ENCODE measurements at places on chromosomes 12 and 14. TPM values are rescaled to one million over a fixed set of nuclear protein-coding genes. Genes with fewer than 3 reads are reported as not detected.

GRCh38 chr12:110001596-110001995 lies 2.4 kb downstream of the ANKRD13A start:
- DNase-seq: no peak
- H3K36me3 ChIP-seq: peaks cover 13% of the 10 kb centered on the region
- peaks cover 54% of the 10 kb centered on the region for H3K4me1 ChIP-seq
- peak overlapping the region; percentile 50 for H3K27ac ChIP-seq

The ERP27 gene
- 9.0 TPM for total RNA-seq

GRCh38 chr12:2353281-2353680 lies 300.5 kb downstream of the CACNA1C start:
- no peaks in the 10 kb centered on the region for H3K36me3 ChIP-seq
- no peak for DNase-seq
- no peaks in the 10 kb centered on the region for H3K27me3 ChIP-seq
- no peak overlapping the region for H3K4me3 ChIP-seq

DNA sequence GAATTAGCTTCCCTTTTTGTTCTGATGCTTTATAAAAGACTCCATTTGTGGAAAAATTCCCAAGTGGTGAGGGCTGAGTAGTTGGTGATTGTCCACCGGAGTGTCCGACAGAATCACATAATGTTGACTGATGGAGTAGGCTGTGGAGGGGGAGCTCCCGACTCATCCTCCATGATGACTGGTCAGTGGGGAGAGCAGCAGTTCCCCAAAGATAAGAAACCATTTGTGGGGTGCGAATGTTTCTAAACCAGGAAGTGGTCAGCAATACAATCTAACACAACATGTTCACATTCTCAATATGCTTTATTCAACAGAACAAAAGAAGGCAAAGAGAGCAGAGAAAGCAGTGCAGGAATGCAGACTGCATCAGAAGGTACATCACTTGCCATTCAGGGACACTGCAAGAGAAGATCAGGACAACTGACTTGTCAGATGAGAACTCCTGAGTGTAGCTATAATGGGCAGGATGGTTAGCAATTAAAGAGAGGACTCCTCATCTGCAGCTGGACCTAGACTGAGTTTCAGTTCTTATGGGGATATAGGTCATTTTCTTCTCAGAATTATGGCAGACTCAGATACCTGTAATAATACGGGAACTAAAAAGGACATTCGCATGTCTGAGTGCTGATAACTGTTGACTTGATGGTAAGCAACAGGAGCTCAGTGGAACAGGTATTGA lies 5.4 kb downstream of the KRT6B start:
- no peaks in the 10 kb centered on the region for H3K4me1 ChIP-seq
- H3K27me3 ChIP-seq: no peaks in the 10 kb centered on the region
- H3K27ac ChIP-seq: no peak overlapping the region
- no peak for DNase-seq
- H3K4me3 ChIP-seq: no peak overlapping the region

- H3K27me3 ChIP-seq: no peaks in the 10 kb centered on the region
- no peaks in the 10 kb centered on the region for H3K36me3 ChIP-seq
- H3K4me1 ChIP-seq: peaks cover 16% of the 10 kb centered on the region
- peak overlapping the region; percentile 85 for H3K4me3 ChIP-seq
- DNase-seq: no peak
These were observed 218 bp downstream of the LYSET start for GRCh38 chr14:93185349-93185720.

DNA sequence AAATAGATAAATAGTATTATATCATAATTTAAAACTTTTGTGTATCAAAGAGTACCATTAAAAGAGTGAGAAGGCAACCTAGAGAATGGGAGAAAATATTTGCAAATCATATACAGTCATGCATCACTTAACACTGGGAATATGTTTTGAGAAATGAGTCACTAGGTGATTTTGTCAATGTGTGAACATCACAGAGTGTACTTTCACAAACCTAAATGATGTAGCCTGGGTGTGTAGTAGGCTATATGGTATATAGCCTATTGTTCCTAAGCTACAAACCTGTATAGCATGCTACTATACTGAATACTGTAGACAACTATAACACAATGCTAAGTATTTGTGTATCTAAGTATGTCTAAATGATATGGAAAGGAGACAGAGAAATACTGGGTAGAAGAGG lies 48.0 kb upstream of the ARID2 start:
- DNase-seq: no peak
- H3K27ac ChIP-seq: no peak overlapping the region
- H3K27me3 ChIP-seq: no peaks in the 10 kb centered on the region
- H3K36me3 ChIP-seq: no peaks in the 10 kb centered on the region
- H3K4me1 ChIP-seq: no peaks in the 10 kb centered on the region
- no peak overlapping the region for H3K4me3 ChIP-seq

GRCh38 chr12:49956663-49957569 lies 4.8 kb upstream of the AQP5 start:
- no peak for DNase-seq
- no peak overlapping the region for H3K4me3 ChIP-seq
- H3K4me1 ChIP-seq: peaks cover 11% of the 10 kb centered on the region
- H3K27me3 ChIP-seq: peaks cover 35% of the 10 kb centered on the region
- no peak overlapping the region for H3K27ac ChIP-seq

The SYNE3 gene
- 76.1 TPM for total RNA-seq

DNA sequence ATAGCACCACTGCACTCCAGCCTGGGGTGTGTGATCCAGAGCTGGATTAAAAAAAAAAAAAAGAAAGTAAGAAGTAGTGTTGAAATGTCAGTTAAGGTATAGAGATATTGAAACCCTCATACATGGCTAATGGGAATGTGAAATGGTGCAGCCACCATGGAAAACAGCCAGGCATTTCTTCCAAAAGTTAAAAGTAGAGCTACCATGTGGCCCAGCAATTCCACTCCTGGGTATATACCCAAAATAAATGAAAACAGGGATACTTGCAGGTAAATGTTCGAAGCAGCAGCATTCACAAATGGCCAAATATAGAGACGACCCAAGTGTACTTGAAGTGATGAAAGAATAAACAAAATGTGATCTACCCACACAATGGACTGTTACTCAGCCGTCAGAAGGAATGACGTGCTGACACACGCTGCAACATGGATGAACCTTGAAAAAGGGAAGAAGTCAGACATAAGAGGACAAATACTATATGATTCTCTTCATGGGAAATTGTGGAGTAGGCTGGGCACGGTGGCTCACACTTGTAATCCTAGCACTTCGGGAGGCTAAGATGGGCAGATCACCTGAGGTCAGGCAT lies 15.2 kb downstream of the IL31 start:
- H3K4me3 ChIP-seq: no peak overlapping the region
- DNase-seq: no peak
- H3K27ac ChIP-seq: no peak overlapping the region
- no peaks in the 10 kb centered on the region for H3K27me3 ChIP-seq
- no peaks in the 10 kb centered on the region for H3K4me1 ChIP-seq
- H3K36me3 ChIP-seq: no peaks in the 10 kb centered on the region

GRCh38 chr14:68305738-68306137 lies 486.2 kb downstream of the RAD51B start:
- DNase-seq: peak; percentile 5
- H3K4me3 ChIP-seq: no peak overlapping the region
- H3K4me1 ChIP-seq: peaks cover 51% of the 10 kb centered on the region
- H3K27ac ChIP-seq: peak overlapping the region; percentile 37

The SPTB gene
- total RNA-seq: 0.12 TPM

GRCh38 chr12:25653487-25654175 lies 100.5 kb upstream of the LMNTD1 start:
- no peak overlapping the region for H3K27ac ChIP-seq
- no peak for DNase-seq
- H3K27me3 ChIP-seq: no peaks in the 10 kb centered on the region
- no peaks in the 10 kb centered on the region for H3K36me3 ChIP-seq
- H3K4me3 ChIP-seq: no peak overlapping the region

The TEX52 gene
- total RNA-seq: not detected

DNA sequence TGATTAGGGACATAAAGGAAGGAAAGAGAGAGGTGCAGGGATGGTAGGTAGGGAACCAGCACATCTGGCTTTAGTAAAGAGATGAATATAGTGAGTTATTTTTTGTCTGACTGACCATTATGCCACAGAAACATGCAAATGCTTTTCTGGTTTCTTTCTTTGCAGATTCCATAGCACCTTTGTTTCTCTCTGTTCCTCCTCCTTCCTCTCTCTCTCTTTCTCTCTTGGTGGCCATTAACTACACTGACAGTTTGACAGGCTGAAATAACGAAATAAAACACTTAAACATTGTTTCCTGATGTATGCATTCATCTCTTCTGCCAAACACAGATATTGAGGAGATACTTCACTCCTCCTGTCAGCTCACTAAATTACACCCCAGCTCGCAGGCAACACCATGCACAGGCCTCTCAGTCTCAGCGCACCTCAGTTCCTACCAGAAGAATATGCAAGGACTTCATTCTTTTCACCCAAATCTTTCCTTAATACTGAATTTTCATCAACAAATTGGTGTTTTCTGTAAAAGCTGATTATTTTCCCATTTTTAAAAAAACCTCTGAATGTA lies 406.9 kb upstream of the SOX5 start:
- DNase-seq: no peak
- no peaks in the 10 kb centered on the region for H3K27me3 ChIP-seq
- no peak overlapping the region for H3K27ac ChIP-seq
- peaks cover 8% of the 10 kb centered on the region for H3K4me1 ChIP-seq
- no peaks in the 10 kb centered on the region for H3K36me3 ChIP-seq

DNA sequence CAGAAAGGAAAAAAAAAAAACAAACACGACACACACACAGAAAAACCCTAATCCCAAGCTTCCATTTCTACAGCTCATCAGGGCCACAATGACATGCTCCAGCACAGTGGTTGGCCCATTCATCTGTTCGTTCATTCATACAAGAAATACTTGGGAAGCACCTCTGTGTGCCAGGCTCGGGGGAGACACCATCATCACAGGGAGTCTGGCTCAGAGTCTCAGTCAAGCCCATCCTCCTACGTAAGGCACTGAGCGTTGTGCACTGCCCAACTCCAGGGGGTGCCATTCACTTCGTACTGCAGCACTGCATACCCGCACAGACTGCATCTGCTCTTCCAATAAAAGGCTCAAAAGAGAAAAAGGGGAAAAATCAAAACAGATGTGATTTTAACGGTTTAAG lies 15.3 kb downstream of the VPS37B start:
- no peak overlapping the region for H3K4me3 ChIP-seq
- no peaks in the 10 kb centered on the region for H3K36me3 ChIP-seq
- no peak overlapping the region for H3K27ac ChIP-seq
- H3K27me3 ChIP-seq: no peaks in the 10 kb centered on the region
- peak; percentile 53 for DNase-seq

- H3K4me1 ChIP-seq: no peaks in the 10 kb centered on the region
- no peak overlapping the region for H3K4me3 ChIP-seq
- H3K27ac ChIP-seq: no peak overlapping the region
These were observed 66.9 kb upstream of the FGD4 start for GRCh38 chr12:32332446-32332845.

GRCh38 chr14:21083565-21084325 lies 13.6 kb downstream of the ARHGEF40 start:
- no peak overlapping the region for H3K27ac ChIP-seq
- no peaks in the 10 kb centered on the region for H3K36me3 ChIP-seq
- DNase-seq: no peak
- H3K27me3 ChIP-seq: no peaks in the 10 kb centered on the region
- H3K4me1 ChIP-seq: peaks cover 11% of the 10 kb centered on the region

- no peaks in the 10 kb centered on the region for H3K36me3 ChIP-seq
- no peaks in the 10 kb centered on the region for H3K4me1 ChIP-seq
- H3K4me3 ChIP-seq: no peak overlapping the region
- no peak for DNase-seq
These were observed 3.0 kb downstream of the KRT5 start for GRCh38 chr12:52517005-52517835.

DNA sequence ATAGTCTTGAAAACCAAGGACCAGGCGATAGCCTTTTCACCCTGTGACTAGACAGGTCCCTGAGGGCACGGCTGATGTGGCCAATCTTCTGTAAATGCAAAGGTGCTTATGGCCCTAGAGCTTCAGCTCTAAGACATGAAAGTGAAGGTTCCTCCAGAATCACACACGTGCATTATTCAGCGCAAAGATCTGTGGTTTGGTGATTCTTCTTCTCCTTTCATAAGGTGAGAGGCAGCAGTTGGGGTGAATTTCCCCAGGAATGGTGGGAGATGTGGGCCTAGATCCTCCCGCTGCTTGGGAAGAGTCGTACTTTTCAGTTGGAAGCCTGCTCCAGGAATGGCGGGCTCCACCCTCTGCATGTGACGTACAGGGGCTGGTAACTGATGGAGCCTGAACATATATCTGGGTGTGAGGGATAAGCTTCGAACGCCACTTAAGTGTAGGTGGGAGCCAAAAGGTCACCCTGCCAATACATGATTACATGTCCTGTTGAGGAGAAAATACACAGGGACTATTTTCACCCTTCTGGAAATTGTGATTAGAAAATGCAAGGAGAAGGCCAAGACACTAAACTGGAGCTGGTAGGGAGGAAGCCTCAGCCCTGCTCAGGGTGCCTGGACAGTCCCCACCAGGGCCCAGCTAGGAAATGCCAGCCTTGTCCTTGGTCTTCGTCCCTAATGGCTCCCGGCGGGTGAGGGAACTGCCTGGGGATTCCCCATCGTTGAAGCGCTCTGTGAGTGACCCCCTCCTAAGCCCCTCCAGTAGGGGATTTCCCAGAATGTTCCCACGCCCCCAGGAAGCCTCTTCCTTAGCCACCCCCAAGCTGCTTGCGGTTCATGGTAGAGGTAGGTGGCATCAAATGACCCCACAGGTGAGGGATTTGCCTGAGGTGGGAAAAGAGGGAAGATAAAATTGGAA lies 17.6 kb downstream of the BATF start:
- H3K36me3 ChIP-seq: no peaks in the 10 kb centered on the region
- H3K4me1 ChIP-seq: peaks cover 34% of the 10 kb centered on the region
- peak; percentile 81 for DNase-seq
- H3K4me3 ChIP-seq: no peak overlapping the region

DNA sequence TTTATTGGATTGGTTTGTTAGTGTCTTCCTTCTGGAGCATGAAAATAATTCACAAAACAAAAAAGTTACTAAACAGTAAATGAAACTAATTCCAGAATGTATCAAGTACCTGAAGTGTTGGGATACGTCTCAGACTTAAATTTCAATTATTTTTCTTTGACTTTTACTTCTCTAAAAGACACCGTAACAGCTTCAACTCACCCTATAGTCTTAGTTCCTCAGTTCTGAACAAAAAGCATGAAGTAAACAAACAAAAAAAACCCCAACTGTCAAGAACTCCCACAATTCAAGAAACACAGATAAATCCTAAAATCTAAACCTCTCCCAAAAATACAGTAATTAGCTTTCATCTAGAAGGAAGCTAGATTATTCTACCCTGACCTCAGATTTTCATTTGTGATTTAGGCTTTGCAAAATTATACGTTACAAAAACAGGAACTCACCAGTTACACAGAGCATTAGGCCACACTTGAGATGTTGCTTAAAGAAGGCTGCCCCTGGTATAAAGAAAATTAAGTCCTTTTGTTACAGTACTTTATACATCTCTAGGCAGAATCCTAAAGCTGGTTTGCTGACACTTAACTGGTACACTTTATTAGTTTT lies 10.2 kb downstream of the HEATR5A start:
- H3K4me3 ChIP-seq: peak overlapping the region; percentile 56
- H3K27ac ChIP-seq: peak overlapping the region; percentile 21
- H3K4me1 ChIP-seq: peaks cover 4% of the 10 kb centered on the region
- H3K27me3 ChIP-seq: no peaks in the 10 kb centered on the region
- peak; percentile 55 for DNase-seq

The ADCY6 gene
- total RNA-seq: not detected

- H3K36me3 ChIP-seq: no peaks in the 10 kb centered on the region
- peak overlapping the region; percentile 56 for H3K4me3 ChIP-seq
- peak; percentile 89 for DNase-seq
- H3K4me1 ChIP-seq: peaks cover 60% of the 10 kb centered on the region
- H3K27me3 ChIP-seq: no peaks in the 10 kb centered on the region
These were observed 2.1 kb downstream of the PLD4 start for GRCh38 chr14:104926619-104927431.

GRCh38 chr14:38201137-38201828 lies 6.4 kb upstream of the SSTR1 start:
- H3K27me3 ChIP-seq: no peaks in the 10 kb centered on the region
- no peak overlapping the region for H3K4me3 ChIP-seq
- no peaks in the 10 kb centered on the region for H3K4me1 ChIP-seq
- DNase-seq: no peak

The LRFN5 gene
- 0.95 TPM for total RNA-seq

The SYNE2 gene
- total RNA-seq: 105 TPM

Data from B cell (primary cell).